ENCODE measurements at places on chromosomes 2 and 18.

GRCh38 chr2:11325961-11326676, 18.3 kb downstream of the ROCK2 start:
- no peak for DNase-seq

DNA sequence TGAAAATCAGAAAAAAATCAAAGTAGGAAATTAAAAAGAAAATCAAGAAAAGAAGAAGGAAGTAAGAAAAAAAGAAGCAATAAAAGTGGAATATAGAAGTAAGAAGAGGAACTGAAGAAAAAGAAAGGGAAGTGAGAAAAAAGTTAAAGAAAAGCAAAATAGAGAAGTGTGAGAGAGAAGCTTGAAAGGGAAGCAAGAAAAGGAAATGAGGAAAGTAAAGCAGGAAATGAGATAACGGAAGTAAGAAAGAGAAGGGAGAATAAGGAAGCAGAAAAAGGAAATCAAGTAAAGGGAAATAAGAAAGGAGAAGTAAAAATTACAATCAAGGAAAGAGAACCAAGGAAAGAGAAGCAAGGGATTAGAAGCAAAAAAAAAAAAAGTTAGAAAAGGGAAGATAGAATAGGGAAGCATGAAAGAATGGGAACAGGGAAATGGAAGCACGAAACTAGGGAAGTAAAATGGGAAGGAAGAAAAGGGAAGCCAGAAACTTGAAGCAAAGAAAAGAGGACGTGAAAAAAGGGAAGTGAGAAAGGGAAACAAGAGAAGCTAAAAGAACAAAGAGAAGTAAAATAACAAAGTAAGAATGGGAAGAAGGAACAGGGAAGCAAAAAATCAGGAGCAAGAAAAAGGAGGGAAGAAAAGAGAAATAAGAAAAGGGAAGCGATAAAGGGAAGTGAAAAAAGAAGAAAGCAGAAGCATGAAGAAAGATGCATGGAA, 243.3 kb upstream of the NCKAP5 start:
- DNase-seq: no peak

- DNase-seq: no peak
Measured at GRCh38 chr2:219248845-219249202, 3.5 kb downstream of the STK16 start.

DNA sequence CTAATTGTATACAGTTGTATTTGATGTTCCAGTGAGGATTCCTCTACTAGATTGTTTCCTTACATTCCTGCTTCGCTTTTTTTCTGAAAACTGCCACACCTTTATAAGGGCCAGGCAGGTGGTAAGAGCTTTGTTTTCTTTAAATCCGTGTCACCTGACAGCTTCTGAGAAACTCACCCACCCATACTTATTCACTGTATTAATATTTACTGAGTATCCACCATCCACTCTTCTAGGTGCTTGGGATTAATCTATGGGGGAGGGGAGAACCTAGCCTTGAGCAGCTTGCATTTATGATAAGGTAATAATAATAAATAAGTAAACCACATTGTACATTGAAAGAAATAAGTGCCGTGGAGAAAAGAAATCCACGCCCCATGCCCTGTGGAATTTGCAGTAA, 174.7 kb upstream of the AGAP1 start:
- no peak for DNase-seq

DNA sequence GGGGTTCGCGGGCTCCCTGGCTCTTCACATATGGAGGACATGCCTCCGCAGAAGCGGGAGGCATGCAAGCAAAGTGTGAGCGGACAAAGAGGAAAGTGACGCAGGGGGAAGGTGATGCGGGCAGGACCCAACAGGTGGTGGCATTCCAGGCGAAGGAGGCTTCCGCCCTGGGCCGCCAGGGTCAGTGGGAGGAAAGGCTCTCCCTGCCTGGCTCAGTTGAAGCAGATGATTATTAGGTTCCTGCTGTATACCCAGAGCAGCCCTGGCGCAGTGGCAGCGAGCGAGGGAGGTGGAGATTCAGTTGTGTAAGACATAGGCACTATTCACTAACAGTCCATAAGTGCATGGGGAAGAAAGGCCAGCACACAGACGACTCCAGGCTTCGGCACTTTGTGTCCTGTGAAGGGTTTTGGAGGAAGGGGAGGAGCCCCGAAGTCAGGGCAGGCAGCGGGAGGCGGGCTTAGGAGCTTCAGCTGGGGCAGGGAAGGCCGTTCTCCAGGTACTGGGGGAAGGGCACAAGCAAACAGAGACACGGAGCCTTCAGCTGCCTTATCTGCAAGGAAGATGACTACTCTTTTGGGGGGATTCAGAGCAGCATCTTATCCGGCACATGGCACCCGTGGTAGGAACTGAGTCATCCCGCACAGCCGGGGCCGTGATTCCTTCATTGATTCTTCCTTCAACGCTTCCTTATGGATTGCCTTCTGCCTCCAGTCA, 89.8 kb downstream of the TGOLN2 start:
- no peak for DNase-seq

GRCh38 chr18:62450546-62451410, 72.0 kb upstream of the ZCCHC2 start:
- peak; percentile 71 for DNase-seq

GRCh38 chr2:96656540-96656939, 14.0 kb downstream of the FER1L5 start:
- no peak for DNase-seq

- no peak for DNase-seq
Measured at GRCh38 chr18:2976218-2977132, 36.5 kb downstream of the LPIN2 start.

GRCh38 chr18:50836521-50836957, 16.7 kb upstream of the MRO start:
- DNase-seq: peak; percentile 87

DNA sequence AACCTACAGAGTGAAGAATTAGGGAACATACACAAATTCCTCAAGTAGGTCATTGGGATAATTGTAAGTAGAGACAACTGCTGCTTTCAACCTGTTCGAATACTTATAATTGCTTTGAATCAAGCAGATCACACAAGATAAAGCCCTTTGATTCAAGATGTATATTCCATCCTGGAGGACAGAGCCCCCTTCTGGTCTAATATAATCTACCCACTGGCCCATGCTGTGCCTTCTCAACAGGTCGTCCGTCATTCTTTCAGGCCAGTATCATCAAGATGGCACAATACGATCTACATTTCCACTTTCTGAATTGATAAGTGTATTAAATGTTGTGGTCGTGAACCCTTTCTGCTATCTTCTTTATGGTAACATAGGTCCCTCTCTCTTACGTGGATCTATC, 387.0 kb upstream of the CDH19 start:
- DNase-seq: no peak

DNA sequence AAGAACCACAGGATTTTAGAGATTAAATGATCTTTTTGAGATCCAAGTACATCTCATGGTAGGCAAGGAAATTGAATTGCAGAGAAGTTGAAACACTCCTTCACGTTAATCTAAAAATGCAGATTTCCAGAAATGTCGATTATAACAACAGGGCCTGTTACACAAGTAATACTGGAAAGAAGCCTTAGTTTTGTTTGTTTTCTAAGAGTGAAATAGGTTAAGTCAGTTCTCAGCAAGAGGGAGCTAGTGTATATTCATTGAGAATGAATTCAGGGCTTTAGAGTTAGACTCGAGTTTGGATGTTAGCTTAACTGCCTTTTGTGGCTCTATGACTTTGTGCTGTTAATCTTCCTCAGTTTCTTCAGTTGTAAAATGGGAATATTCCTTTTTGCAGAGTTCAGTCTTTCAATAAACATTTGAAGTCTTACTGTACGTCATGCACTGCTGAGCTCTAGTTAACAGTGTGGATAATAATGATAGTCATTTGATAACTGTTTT, 926 bp downstream of the NDUFV2 start:
- DNase-seq: peak; percentile 52

- DNase-seq: no peak
Measured at GRCh38 chr2:19529677-19530076, 171.3 kb upstream of the OSR1 start.

DNA sequence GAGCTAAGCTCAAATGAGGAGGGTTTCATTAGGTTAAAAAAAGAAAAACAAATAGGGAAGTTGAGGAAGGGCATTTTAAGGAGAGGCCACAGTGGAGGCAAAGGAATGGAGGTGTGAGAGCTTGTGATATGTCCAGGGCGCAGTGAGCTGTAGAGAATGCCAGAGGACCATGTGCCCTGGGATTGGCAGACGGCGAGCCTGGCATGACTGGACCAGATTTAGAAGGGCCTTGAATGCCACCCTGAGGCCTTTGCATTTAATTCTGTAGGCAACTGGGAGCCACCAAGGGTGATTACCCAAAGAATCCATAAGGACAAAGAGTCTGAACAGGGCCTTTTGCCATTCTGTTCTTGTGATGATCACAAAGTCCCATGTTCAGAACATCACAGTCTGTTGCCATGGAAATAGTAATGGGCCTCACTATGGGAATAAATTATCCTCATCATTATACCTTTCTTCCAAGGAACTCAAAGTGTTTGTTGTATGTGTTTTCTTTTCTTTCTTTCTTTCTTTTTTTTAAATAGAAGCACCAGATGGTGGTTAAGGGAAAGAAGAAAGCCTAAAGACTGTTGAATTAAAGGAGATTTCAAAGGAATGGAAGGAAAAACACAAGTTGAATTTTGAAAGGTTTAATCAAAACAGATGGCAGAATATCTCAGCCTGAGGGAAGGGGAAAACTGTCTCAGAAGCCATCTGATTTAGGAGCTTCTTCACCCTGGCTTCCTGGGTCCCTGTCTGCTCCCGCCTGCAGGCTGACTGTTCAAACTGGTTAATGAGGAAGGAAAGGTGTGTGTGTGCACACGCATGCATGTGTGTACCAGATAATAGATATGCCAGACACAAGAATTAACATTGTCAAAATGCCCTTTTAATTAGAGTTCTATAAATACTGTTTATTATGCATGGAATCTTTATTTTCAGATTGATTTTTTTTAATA, 31.6 kb upstream of the NCOA1 start:
- DNase-seq: no peak

GRCh38 chr2:61009355-61009754, 8.2 kb upstream of the PEX13 start:
- no peak for DNase-seq

DNA sequence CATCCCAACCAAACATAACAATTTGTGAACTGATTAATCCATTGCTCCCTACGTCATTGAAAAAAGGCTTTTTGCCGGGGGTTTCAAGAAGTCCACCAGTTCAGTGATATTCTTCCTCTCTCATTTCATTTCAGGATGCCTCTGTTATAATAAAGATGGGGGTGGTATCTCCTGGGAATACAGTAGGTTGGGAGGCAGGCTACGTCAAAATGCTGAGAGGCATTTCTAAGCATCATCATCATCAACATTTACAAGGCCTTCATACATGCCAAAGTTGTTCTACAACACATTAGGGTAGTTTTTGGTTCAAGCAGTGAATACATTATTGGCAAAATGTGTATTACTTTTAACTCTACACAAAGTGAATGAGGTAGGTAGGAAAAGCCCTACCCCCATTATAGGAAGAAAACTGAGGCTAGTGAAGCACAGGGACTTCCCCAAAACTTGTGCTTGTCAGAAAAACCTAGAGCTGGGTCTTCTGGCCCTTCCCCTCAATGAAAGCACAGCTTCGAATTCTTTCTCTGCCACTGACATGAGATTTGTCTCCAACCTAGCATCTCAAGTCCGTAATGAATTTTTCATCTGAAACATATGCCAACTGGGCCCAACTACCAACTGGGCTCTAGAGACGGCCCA, 11.3 kb downstream of the OSR1 start:
- DNase-seq: no peak

DNA sequence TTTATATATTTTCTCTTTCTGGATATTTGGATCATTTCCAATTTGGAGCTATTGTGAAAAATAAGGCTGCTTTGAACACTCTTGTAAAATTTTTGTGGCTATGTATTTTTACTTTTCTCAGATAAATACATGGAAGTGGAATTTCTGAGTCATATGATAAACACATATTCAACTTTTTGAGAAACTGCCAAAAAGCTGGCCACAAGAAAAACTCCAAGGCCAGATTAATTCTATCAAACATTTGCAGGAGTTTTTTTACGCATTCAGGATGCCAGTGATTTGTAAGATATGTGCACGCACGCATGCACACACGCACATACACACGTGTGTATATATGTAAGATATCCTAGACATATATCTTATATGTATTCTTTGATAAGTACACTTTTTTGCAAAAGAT, 477.5 kb upstream of the SPHKAP start:
- DNase-seq: peak; percentile 93

DNA sequence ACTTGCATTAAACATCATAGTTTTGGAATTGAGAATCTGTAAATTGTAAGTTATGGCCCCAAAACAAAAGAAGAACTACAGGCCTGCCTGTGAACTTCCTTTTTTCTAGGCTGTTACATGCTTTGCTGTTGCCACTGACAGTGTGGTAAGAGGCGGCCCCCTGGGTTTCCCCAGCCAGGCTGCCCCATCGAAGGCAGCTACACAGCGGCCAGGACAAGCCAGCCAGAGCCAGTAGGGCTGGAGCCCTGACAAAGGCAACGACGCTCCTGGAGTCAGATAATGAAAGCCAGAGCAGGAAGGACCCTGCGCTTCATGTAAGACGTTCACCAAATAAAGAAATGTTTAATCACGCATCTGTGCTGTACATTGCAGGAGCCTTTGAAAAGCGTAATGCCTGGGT, 55.0 kb downstream of the ANKRD44 start:
- DNase-seq: peak; percentile 7

DNA sequence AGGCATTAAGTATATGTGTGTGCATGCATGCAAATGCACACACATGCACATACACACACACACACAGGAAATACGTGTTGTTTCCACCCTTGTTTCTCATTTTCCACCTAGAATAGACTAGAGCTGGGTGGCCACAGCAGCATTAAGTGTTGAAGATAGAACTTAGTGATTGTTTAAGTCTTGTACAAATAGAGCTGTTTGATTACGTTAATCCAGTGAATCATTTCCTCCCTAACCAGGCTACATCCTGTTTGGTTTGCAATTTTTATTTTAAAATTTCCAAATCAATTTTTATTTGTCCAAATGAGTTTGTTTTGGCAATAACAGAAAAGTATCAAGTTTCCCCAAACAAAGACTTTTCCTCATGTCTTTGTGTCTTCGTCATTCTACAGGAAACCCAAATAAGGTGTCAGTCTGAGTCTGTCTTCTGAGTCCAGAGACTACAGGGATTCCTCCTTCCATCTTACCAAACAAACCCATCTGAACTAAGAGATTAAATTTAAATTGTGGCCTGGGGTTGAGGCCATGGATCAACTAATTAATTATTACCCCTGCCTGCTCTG, 74.6 kb upstream of the GALNT5 start:
- DNase-seq: peak; percentile 73

- peak; percentile 18 for DNase-seq
Measured at GRCh38 chr2:38290332-38290731, 86.7 kb downstream of the ATL2 start.

- no peak for DNase-seq
Measured at GRCh38 chr2:194735837-194736542, 921.0 kb upstream of the SLC39A10 start.

DNA sequence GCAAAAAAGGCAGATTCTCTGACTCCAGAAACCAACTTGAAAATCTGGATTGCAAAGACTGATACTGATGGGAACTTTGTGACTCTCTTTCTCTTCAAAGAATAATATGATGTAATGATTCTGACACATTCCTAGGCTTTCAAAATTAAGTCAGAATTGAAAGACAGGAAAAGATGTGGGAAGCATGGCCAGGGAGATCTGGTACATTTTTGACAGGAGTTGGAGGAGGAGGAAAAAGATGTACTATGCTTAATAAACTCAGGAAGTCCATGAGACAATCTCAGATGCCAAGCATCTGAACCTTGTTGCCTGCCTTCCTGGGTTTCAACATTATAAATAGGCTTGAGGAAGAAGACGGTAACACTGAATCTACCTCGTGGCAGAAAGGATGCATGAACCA, 34.2 kb downstream of the KLF7 start:
- peak; percentile 69 for DNase-seq

All from amniotic epithelial cell (primary cell).